ENCODE measurements at places on chromosomes 6 and 20.

GRCh38 chr6:125818225-125818657 lies 27.5 kb downstream of the NCOA7 start:
- no peak for DNase-seq

DNA sequence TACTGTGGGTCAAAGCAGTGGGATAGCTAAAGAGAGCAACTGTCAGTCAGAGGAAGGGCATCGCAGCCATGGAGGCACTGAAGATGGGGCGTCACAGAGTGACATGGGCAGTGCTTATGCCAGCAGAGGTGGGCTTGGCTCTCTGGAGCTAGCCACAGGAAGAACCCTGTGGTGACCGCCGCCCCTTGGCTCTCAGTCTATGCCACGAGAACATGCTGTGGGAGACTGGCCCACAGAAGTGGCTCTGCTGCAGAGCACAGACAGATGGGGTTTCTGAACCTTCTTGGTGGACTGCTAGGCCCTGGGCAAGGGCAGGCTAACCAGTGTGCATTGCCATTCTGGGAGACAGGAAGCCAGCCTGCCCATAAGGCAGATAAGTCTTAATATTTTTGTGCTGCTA lies 290.0 kb upstream of the SUPT3H start:
- DNase-seq: no peak

- DNase-seq: peak; percentile 91
Measured at GRCh38 chr6:52670502-52671409, at the start of gene TMEM14A. Gene TMEM14A, plus strand, starts transcription at chr6:52671113. Its CDS starts 5,990 bp downstream, at chr6:52677103.

GRCh38 chr6:39441301-39441700 lies 118.8 kb upstream of the KCNK16 start:
- DNase-seq: no peak

GRCh38 chr20:54122189-54122588 lies 51.6 kb downstream of the CYP24A1 start:
- DNase-seq: no peak

GRCh38 chr6:20569000-20569610 lies 34.8 kb downstream of the CDKAL1 start:
- DNase-seq: no peak

DNA sequence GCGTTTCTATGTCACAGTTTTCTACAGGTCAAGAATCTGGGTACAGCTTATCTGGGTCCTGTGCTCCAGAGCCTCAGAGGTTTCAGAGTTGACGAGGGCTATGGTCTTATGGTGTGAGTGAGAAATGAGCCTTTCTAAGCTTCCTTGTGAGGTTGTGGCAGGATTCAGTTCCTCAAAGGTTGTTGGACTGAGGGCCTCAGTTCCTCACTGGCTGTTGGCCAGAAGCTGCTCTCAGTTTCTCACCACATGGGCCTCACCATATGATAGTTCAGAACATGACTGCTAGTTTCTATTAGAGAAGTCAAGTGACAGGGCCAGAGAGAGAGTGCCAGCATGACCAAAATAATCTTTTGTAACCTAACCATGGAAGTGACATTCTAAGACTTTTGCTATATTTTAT lies 96.1 kb downstream of the NUS1 start:
- no peak for DNase-seq

GRCh38 chr20:49823152-49823847 lies 10.7 kb downstream of the SLC9A8 start:
- DNase-seq: peak; percentile 65

- DNase-seq: no peak
Measured at GRCh38 chr20:5670036-5670536, 80.1 kb upstream of the SHLD1 start.

DNA sequence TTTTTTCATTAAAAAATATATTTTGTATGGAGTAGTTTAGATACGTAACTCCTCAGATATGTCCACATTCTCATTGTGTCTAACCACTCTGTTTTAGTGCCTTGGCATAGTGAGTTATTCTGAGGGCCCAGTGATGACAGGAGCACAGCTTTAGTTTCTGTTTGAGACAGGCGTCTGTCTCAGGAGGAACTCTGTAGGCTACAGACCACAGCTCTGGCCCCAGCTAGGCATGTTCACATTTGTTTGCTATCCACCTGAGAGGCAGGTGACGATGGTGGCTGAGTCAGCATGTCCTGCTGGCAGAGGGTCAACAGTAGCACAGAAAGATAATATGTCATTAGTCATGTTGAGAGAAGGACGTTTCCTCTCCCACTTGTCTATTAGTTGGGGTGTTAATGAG lies 16.3 kb downstream of the LRRC1 start:
- no peak for DNase-seq

DNA sequence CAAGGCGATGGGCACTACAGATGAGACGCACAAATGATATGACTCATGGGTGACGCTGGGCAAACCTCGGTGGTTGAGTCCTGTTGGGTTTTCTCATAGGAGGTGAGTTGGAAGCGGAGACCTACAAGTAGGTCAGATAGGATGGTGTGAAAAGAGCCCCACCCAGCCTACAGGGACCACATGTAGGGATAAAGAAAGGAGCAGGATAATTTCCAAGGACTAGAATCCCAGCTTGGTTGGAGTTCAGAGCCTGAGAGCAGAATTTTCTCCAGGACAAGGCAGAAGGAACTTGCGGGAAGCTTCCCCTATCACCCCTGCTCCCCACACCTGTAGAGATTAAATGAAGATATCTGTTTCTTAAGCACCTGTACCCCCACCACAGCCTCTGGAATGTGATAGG lies 489.7 kb upstream of the CDH4 start:
- no peak for DNase-seq

GRCh38 chr6:15569035-15569995 lies 93.5 kb downstream of the DTNBP1 start:
- no peak for DNase-seq

GRCh38 chr6:42817907-42818306 lies 36.1 kb downstream of the BICRAL start:
- no peak for DNase-seq

DNA sequence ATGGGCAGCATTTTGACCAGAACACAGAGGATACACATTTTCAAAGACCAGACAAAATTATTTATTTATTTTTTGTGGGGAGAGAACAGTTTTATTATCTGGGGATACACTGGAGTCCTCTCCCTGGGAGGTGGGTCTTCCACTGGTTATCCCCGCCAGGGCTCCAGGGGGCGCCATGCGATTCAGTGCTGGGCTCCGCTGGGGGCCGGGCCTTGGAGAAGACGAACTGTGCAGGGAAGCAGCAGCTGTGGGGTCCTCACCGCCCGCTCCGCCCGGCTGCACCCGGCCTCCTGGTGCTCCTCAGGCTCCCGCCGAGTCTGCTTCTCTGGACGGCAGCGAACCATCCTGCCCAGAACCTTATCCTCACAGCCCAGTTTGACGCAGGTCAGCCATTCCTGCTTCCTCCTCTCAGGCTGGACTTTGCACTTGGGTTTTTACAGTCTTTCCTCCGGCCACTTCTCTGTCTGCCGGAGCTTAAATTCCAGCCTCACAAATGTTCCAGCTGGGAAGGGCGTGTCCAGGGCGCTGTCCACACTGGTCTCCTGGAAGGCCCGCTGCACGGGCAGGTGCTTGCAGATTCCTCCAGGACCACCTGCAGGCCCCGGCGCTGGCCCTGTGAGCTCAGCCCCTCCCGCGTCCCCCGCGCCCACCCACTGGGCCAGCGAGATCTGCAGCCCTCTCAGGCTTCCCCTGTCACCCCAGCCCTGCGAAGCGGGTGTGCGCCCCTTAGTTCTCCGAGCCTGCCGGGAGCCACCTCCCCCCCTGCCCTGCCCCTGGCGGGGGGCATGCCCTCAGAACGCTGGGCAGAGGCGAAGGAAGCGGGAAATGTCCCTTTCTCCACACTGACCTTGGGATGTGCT lies 1830.0 kb upstream of the DEFB115 start:
- DNase-seq: no peak

GRCh38 chr6:140040396-140040795 lies 665.9 kb upstream of the CITED2 start:
- no peak for DNase-seq
